ENCODE measurements at places on chromosomes 2 and 18. TPM values are rescaled to one million over a fixed set of nuclear protein-coding genes. Genes with fewer than 3 reads are reported as not detected.

The ZBTB7C gene
- total RNA-seq, result 53.4 TPM

DNA sequence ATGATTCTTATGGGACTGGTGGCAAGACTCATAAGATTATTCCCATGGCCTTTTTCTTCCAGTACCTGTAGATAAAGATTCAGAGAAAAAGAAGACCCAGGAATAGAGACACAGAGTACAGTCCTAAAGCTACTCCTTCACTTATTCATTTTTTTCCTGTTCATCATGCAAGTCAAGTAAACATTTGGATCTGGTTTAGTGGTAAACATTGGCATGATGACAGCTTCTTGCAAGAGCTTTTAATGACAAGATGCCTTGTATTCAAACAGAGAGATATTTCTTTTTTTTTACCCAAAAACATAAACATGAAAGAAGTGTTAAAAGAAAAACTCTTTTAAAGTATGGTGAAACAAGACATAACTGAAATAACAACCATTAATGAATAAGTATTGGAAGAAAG is 20.2 kb downstream of the CXCR2 start:
- DNase-seq, result no peak

The RNF152 gene
- 103 TPM for total RNA-seq

GRCh38 chr2:229169751-229170150 is 101.3 kb downstream of the PID1 start:
- DNase-seq, result no peak

The HRH4 gene
- 0.12 TPM for total RNA-seq

- DNase-seq, result peak; percentile 76
Observed at GRCh38 chr2:113218283-113219091, 44.7 kb downstream of the PSD4 start.

- no peak for DNase-seq
Observed at GRCh38 chr2:110639972-110640371, 37.9 kb downstream of the BUB1 start.

The FOSL2 gene
- total RNA-seq, result 142 TPM

GRCh38 chr2:18959952-18960717 is 370.8 kb upstream of the NT5C1B start:
- no peak for DNase-seq

GRCh38 chr2:168196764-168197180 is 50.6 kb downstream of the STK39 start:
- peak; percentile 48 for DNase-seq

GRCh38 chr2:237472909-237473877 is 13.9 kb upstream of the MLPH start:
- DNase-seq, result no peak

The RNMT gene
- total RNA-seq, result 19.1 TPM

The MTHFD2 gene
- total RNA-seq, result 23.4 TPM

DNA sequence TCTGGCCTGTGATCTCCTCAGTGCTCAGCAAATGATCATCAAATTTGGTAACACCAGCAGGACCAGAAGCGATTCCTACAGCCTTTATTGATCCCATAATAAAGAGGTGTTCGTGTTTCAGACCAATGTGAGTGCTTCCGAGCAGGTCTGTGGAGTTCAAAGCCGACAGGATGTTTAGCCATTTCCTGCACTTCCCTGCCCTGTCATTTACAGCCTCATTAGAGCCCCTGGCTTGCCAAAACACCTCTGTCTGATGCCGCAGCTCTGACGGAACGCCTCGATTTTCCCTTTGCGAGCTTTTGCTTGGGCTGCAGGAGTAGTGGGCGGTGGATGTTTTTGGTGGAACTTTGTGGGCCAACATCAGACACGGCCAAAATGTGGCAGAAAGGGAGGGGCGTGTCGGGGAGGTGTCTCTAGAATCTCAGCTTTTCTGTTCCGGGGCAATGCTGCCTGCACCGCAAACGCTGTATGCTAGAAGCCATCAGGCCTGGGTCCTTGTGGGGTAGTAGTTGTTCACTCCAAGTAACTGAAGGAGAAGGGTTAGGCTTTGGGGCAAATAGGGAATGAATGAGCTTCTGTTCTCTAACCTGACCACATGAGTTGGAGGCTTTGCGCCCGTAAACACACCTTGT is 26.1 kb upstream of the INHBB start:
- DNase-seq, result no peak

The SNTG2 gene
- 1.2 TPM for total RNA-seq

- DNase-seq, result no peak
Observed at GRCh38 chr2:154455866-154456265, 242.6 kb upstream of the KCNJ3 start.

The MDH1B gene
- total RNA-seq, result 0.20 TPM

The NT5C1B gene
- total RNA-seq, result not detected

The SNRPD1 gene
- total RNA-seq, result 44.4 TPM

GRCh38 chr2:215357660-215358059 is 45.8 kb downstream of the ATIC start:
- no peak for DNase-seq

DNA sequence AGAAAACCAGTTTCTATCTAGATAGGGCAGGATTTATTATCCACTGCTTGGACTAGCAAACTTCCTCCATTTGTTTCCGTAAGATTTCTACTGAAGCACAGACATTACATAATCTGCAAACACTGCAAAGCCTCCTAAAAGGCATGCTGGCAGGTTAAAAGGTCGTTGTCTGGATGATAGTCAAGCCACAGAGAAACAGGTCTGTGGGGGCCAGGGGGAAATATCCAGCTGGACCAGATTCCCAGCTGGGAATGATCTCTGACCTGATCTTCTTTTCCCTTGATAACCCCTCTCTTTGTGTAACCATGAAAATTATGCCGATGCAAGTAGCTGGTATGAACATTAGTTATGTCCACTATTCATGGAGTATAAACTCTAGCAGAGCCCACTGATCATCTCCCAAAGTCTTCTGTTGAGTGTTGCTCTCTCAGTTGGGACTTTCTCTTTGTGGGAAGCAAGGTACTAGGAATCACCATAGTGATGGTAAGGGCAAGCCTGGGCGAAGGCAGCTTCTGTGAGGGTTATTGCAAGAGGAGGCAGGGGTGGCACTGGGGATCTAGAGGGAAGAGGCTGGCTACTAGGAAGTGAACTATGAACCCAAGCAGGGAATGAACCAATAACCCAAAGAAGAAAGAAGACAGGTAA is 61.3 kb downstream of the GDF7 start:
- DNase-seq, result no peak

DNA sequence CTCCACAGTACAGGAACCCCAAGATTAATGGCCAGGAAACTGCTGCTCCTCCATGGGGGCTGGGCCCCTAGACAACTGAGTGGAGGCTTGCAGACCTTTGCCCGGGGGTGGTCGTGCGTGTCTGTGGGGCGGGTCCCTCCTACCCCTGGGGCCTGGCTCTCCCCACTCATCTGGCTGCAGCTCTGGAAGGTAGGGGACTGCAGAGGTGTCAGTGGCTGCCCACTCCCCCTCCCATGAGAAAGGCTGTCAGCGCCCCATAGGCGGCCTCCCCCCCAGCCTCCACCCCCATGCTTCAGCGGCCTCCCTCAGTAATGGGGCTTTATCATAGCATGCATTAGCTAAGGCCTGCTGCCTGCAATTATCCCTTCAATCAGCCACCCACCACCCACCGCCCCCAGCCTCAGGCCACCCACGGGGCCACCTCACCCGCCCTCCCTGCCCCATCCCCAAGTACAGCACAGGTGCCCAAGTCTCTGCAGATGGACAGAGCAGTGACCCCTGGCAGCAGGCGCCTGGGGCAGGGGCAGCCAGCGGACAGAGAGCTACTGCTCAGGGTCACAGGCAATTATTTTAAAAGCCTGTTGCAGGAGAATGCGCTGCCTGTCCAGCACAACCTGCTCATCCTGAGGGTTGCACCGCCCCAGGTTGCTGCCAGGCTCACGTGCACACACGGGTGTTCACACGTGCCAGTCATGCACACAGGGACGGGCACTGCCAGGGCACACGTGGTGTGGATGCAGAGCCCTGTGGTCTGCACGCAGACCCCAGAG is 9.1 kb upstream of the ECEL1 start:
- DNase-seq, result no peak

- DNase-seq, result no peak
Observed at GRCh38 chr2:130307850-130308249, 34.8 kb upstream of the IMP4 start.

GRCh38 chr2:139963863-139964355 is 1183.7 kb upstream of the NXPH2 start:
- no peak for DNase-seq

GRCh38 chr2:5951471-5951870 is 259.3 kb downstream of the SOX11 start:
- DNase-seq, result no peak

GRCh38 chr2:120631236-120631635 is 104.4 kb upstream of the GLI2 start:
- DNase-seq, result no peak

DNA sequence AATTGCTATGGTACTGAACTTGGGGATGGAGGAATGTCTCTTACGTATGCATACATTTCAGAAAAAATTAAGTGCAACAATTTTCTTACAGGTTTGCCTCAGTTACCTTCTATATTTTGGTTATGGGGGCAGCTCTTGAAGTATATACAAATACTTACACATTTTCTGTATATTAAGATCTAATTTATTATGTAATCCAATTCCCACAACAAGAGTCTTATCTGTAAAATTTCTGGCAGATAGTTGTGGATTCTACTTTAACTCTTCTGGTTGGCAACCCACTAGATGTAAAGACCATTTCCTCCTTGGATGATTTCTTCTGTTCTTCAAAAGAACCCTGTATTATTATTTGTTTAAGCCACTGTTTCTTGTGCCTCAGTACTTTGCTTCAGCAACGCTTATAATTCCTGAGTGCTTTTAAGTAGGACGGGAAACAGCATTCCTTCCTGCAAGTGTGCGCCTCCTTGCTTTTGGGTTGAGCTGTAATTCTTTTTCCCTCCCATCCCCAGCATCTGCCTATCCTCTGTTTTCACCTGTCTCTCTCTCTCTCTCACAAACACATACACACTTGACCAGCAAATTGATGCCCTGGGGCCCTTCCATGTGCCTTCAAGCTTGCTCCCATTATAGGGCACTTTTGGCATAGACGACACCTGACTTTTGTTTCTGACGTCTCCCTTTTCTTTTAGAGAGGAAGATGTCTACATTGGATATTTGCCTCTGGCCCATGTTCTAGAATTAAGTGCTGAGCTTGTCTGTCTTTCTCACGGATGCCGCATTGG is 61.4 kb downstream of the ACSL3 start:
- DNase-seq, result no peak

The GDF7 gene
- 0.18 TPM for total RNA-seq

DNA sequence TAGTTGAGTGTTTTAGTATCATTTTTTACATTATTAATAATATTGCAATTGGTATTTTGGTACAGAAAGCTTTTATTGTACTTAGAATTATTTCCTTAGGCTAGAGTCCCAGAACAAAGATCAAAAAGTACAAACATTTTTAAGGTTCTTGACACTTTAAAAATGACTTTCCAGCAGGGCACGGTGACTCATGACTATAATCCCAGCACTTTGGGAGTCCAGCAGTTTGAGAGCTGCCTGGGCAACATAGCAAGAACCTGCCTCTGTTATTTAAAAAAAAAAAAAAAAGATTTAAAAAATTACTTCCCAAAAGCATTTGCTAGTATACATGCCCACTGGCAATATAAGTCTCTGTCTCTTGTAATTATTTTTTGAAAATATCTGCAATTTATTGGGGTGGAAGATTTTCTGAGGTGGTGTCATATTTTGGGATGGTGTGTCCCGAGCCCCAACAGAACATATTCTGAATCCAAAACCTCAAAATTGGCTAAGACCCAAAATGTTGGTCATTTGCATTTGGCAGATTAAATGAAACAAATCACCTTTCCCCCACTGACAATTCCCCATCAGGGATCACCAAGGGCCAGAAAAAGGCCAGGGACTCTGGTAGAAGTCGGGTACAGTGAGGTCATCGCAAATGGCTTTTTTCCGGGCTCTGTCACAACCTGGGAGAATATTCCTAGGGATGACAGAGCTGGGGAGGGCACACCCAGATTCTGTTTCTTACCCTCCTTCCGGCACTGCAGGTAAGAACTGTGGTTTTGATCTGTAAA is 42.1 kb downstream of the NIFK start:
- no peak for DNase-seq

The IL36A gene
- not detected for total RNA-seq

DNA sequence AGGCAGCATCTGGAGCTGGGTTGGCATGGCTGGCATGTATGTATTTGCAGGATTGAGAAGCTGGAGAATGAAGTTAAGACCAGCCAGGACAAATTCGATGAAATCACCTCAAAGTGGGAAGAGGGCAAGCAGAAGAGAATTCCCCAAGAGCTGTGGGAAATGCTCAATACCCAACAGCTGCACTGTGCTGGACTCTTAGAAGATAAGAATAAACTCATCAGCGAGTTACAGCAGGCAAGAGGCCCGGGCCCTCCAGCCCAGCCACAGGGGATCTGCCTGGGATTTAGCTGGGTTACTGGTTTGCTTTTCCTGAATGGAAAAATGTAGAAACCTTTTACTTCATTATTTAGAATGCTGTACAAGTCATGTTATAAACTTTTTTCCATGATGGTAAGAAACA is 22.5 kb downstream of the DRC1 start:
- no peak for DNase-seq

DNA sequence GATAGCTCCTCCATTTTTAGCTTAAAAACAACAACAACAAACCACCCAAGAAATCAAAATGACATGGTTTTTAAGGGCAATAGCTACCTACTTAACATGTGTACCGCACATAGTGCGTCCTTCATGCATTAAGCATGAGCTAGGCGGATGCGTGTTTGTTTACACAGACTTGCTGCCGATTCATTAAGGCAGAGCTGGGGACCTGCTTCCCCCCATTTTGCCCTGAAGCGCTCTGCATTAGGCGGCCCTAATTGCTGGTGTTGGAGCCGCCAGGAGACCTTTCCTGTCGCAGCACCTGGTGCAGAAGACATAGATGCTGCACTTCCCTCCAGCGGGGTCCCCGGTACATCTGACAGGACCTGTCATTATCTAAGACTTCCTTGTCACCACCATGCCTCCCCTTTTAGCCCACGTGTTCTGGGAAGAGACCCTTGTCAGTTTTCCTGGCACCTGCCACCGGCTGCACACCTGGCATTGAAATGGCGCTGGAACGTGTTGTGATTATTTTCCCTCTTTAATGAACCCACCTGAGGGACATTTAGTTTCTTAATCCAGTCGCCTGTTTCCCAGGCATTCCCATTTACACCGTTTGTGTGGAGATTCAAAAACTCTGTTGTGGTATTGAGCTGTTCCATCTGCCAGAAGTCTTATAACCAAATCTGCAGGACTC is 261.1 kb upstream of the RAB12 start:
- no peak for DNase-seq

DNA sequence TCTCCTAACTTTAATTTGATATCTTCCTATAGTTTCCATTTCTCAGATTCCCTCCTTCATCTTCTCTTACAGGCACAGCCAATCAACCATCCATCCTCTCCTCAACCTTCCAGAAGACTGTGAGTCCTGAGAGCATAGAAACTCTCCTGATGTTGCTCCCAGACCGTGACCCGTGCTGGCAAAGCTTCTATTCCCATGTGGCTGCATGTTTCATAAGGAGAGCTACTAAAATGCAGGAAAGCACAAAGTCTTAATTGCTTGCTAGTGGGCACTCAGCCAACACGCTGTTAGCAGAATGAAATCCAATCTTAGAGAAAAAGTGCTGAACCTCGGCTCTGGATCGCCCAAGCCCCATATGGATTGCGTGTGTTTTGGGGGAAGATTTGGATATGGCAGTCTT is 1244.7 kb upstream of the ZEB2 start:
- no peak for DNase-seq

The VWA3B gene
- total RNA-seq, result 2.9 TPM

Data from left colon (tissue), 2 donors.